DND-41 (cell line): ENCODE measurements at places on chromosomes 6 and 20.

GRCh38 chr20:58746620-58747019, 54.0 kb downstream of the NPEPL1 start:
- DNase-seq: no peak

- no peak for DNase-seq
Measured at GRCh38 chr6:106773996-106774629, 144.7 kb downstream of the QRSL1 start.

GRCh38 chr6:40583709-40584108, 3.5 kb downstream of the LRFN2 start:
- peak; percentile 67 for DNase-seq

DNA sequence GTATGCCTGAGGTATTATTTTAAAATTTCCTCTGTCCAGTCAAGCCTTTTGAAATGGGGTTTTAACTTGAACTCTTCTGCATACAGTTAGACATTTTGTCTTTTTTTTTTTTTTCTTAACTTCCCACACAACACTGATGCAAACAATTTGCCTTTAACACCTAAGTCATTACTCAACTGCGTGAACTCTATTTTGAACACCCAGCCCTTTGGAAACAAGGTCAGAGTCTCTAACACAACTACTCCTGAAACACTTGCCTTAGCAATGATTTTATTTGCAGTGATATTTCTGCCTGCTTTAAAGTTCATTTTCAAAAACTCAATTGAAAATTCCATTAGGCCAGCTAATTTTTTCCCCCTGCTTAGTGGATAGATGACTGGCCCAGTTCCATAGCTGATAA, 24.2 kb downstream of the GLYATL3 start:
- DNase-seq: no peak

DNA sequence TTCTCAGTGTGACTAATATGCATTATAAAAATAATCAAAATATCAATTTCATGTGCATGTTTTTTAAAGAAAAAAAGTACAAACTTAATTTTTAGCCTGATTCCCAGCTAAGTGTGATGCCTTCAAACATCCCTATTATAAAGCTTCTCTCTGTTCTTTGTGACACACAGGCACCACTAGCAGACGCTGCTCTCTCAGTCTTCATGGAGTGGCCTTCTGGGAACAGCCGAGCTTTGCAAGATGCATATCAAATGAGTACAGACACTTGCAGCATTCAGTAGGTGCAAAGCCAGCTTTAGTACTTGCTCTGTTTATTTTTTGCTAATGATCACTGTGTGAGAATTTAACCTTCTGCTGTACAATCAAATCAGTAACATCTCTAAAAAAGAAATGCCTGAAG, 340.0 kb downstream of the ADGRB3 start:
- no peak for DNase-seq

DNA sequence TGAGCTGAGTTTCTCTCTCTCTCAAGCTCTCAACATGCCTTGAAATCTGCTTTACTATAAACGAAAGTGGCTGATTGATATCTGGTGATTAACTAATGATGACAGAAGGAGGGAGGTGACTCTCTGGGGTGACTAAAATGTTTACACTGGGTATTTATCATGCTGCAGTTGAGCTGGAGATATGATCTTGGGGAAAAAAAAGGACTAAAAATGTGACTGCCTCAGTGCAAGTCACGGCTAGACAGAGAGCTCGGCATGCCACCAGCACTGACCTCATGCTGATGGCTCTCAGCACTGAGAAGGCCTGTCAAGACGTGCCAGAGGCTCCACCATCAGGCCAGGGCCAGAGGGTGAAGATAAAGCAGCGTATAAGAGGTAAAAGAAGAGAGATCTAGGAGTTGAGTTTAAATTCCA, 103.1 kb upstream of the SPACA1 start:
- no peak for DNase-seq

GRCh38 chr6:106773522-106773921, 144.1 kb downstream of the QRSL1 start:
- no peak for DNase-seq

DNA sequence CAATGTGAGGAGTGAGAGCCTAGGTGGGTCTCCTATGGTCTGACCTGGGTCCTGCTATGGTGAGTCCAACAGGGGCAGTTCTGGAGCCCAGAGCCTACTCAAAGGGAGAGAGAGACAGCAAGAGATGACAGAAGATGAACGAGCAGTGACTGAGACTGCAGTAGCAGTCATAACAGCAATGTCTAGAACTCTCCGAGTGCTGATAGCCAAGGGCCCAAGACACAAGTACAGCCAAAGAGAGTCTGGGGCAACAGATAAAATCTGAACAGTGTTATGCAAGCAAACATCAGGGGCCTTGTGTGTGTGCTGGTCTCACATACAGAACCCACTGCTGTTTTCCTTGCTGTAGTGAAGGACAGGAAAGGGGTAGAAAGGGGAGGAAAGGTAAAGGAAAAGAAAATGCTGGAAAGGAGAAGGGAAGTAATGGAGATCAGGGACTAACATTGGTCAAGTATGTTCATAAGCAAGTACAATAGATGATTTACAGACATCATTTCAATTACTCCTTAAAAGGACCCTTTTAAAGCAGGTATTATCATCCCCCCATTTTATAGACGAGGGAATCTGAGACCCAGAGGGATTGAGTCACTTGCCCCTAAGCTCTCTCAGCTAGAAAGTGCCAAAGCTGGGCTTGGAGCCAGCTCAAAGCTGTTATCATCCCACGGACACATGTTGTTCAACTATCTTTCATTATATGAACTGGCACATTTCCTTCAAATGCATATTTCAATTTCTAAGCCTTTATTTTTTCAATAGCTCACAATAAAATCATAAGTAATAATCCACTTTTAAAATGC, 182.3 kb upstream of the RAB32 start:
- DNase-seq: no peak

GRCh38 chr6:20577173-20577688, 43.0 kb downstream of the CDKAL1 start:
- DNase-seq: no peak

- DNase-seq: no peak
Measured at GRCh38 chr6:41900861-41901260, 5.7 kb upstream of the USP49 start.

- DNase-seq: peak; percentile 10
Measured at GRCh38 chr6:12017263-12017662, 5.2 kb downstream of the HIVEP1 start.

GRCh38 chr6:125658759-125659431, 90.5 kb upstream of the HEY2 start:
- no peak for DNase-seq

DNA sequence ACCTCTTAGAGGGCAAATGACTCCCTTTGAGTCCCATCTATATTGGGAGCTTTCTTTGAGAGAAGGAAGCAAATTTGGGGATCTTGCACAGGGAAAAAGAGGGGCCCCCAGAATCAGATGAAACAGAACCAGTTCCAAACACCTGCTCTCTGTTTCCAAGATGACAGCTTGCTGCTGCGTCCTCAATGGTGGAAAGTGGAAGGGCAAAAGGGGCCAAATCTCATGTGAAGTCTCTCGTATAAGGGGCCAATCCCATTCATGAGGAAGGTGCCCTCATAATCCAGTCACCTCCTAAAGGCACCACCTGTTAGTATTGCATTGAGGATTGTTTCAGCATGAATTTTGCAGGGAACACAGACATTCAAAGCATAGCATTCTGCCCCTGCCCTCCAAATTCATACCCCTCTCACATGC, 483 bp upstream of the SERPINB1 start:
- DNase-seq: no peak

GRCh38 chr20:3167738-3168078, 5.6 kb downstream of the LZTS3 start:
- no peak for DNase-seq

DNA sequence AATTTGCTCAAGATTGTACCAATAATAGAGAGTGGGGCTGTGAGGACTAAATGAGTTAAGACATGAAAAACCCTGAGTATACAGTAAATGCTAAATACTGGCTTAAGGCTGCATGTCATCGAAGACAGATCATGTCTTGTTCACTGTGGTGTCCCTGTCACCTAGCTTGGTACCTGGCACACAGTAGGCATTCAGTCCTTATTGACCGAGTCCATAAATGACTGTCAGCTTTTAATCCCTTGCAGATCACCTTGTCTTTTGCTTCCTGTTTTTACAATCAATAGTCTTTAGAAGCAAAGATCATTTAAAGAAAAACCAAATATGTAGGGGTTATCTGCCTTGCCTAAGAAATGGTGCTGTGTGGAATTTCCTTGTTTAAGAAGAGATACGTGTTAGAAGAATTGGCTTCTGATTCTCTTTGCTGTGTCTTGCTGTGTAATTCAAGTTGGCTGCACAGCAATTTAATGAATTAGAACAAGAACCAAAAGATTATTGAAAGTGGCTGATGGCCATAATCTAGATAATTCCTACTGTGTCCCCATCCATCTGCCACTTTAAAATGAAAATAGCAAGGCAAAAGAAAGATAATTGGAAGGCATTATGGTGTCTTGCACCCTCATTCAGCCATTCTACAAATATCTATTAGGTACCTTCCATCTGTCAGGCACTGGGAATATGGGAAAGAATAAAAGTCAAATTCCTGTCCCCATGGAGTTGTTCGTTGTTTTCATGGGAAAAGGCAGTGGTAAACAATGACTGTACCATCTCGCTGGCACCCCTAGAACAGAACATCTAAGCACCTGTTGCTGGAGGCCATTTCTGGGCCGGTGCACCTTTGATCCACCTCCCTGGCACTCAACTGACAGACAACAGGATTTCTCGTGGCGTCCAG, 12.4 kb upstream of the MAPK13 start:
- no peak for DNase-seq

DNA sequence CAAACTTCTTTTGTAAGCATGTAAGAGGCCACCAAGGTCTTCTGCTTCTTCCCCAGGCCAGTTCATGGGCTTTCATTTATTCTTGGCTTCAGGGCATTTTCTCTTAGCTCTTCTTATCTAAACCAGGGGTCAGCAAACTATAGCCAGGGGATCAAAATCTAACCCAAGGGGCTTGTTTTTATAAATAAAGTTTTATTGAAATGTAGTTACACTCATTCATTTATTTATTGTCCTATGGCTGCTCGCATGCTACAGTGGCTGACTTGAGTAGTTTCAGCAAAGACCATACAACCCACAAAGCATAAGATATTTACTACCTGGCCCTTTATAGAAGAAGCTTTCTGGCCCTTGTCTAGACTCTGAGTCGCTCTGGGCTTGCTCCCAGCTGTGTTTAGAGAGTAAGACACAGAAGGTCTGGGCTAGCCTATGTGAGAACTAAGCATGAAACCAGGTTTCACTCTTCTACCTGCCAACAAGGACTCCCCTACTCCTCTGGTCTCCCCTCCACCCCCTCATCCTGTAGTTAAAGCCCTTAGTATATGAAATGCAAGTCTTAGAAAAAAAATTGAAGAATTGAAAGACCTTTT, 43.2 kb downstream of the KHDC1L start:
- no peak for DNase-seq

DNA sequence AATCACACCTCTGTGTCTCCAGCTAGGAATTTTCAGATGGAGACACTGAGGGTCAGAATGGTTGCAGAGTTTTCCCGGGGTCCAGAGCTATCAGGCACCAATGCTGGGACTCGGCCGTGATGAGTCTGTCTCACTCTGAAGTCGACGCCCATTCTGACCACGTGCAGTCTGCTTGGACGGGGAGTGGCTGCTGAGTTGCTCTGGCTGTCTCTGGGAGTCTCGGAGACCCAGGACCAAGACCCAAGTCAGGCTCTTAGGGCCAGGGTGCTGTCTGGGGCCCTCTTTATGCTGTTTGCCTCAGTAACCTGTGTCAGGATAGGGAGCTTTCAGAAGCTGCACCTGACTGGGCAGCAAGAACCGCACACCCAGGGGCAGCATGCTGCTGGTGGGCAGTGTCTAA, 4.6 kb downstream of the IP6K3 start:
- DNase-seq: no peak

- no peak for DNase-seq
Measured at GRCh38 chr6:3139090-3139903, 18.0 kb downstream of the TUBB2A start.

DNA sequence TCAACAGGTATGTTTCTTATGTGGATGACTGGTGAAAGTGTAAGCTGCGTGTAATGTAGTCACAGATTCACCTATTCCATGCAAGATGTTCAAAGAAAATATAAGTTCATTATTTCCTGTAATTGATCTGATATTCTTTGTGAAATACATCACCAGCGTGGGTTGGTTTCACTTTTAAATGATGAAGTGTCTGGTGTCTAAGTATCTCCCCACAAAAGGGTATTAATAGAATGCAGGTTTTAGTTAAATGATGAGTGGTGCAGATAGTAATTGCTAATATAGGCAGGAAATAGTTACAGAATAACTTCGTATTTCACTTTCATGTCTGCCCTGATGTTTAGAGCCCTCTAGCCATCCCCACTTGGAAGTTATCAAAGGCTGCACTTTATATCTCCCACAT, 22.2 kb downstream of the PGBD1 start:
- DNase-seq: no peak

DNA sequence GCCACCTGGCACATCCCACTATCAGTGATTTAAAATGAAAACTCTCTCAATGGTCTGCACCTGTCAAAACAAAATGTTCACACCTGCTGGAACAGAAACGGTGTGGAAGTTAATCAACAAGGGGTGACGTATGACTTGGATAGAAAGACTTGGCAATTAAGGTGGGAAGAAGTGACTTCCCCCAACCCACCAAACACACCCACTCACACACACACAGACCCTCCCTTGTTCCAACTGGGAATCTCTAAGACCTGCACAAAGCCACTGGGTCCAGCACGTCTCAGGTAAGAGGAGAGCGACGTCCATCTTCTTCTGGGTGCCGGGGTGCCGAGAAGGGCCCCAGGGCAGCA, 25.1 kb upstream of the TCFL5 start:
- no peak for DNase-seq

DNA sequence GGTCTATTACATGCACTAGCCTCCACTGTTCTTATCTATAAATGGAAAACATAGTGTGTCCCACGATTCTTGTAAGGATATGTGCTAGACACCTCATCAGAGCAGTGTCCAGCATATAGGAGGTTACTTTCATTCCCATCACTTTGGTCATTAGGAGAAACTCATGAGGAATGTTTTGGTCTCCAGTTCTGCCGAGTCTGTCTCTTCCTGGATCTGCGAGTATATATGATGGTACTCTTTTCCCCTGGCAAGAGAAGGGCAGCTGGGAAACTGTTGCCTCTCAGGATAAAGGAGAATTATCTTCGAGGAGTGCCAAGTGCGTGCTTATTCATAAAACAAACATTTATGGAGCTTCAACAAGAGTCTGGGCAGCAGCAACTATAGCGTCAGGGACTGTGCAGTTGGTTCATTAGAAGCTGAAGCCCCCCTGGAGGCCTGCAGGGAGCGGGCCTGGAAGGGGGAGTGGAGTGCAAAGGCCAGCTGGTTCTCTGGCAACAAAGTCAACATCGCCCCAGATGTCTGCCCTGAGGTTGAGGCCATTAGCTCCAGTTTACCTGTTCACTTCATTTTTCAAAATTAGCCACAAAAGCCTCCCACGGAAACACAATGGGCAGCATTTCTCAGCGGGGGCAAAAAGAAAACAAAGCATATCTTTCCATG, 811.9 kb downstream of the MAFB start:
- no peak for DNase-seq

GRCh38 chr6:4612636-4613171, 163.5 kb upstream of the CDYL start:
- DNase-seq: no peak

DNA sequence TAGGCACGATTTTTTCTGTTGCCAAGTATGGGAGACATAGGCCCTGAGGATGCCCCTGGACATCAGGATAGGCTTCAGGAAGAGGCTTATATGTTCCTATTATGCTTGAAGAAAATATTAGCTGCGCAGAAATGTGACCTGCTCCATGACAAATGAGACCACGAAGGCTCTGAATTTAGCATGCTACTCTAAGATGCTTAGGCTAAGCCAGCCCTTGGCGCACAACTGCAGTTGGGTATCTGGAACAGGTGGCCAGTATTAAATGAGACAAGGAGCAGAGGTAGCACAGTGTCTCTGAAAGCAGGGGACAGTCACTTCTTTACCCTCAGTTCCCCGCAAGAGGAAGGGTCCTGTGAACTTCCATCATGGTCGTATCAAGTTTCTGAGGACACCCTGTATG, 90.0 kb downstream of the RREB1 start:
- DNase-seq: no peak
